Upper lobe of left lung (tissue), 6 donors: ENCODE measurements at places on chromosomes 12 and 14. TPM values are rescaled to one million over a fixed set of nuclear protein-coding genes. Genes with fewer than 3 reads are reported as not detected.

DNA sequence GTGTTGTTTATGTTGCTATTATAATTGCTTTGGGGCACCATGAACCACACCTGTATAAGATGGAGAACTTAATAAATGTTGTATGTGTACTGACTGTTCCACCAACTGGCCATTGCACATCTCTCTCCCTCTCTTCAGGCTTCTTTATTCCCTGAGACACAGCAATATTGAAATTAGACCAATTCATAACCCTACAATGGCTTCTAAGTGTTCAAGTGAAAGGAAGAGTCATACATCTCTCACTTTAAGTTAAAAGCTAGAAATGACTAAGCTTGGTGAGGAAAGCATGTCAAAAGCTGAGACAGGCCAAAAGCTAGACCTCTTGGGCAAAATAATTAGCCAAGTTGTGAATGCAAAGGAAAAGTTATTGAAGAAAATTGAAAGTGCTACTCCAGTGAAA lies 373.3 kb downstream of the RGS6 start:
- H3K4me3 ChIP-seq: no peak overlapping the region
- H3K36me3 ChIP-seq: no peaks in the 10 kb centered on the region
- no peak overlapping the region for H3K27ac ChIP-seq
- H3K4me1 ChIP-seq: no peaks in the 10 kb centered on the region

- peaks cover 26% of the 10 kb centered on the region for H3K4me1 ChIP-seq
- H3K27me3 ChIP-seq: no peaks in the 10 kb centered on the region
- H3K4me3 ChIP-seq: no peak overlapping the region
- peak overlapping the region; percentile 66 for H3K27ac ChIP-seq
- DNase-seq: peak; percentile 59
These were observed 3.4 kb upstream of the RNASE7 start for GRCh38 chr14:21038441-21039422.

GRCh38 chr14:103894723-103895059 lies 33.6 kb upstream of the TDRD9 start:
- no peaks in the 10 kb centered on the region for H3K27me3 ChIP-seq
- H3K36me3 ChIP-seq: no peaks in the 10 kb centered on the region
- H3K27ac ChIP-seq: no peak overlapping the region
- no peaks in the 10 kb centered on the region for H3K4me1 ChIP-seq
- DNase-seq: no peak
- H3K4me3 ChIP-seq: no peak overlapping the region

GRCh38 chr12:39329018-39329417 lies 113.9 kb downstream of the KIF21A start:
- no peaks in the 10 kb centered on the region for H3K4me1 ChIP-seq
- no peak overlapping the region for H3K27ac ChIP-seq
- H3K36me3 ChIP-seq: no peaks in the 10 kb centered on the region
- DNase-seq: no peak
- H3K27me3 ChIP-seq: no peaks in the 10 kb centered on the region
- H3K4me3 ChIP-seq: no peak overlapping the region

DNA sequence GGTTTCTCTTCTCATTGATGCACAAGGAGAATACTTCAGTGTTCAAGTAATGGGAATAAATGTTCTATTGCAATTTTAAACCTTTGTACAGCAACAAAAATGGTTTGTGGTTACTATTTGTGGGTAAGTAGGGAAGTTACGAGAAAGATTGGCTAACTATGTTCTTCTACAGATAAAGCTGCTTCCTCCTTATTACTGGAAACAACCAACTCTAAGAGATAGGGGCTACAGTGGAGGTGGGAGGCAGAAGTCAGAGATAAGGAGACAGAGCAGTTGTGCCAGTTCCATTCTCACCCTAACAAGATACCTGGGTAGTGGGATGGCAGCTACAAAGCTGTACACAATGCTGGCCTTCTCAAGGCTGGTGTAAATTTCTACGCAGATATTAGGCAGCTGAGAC lies 16.2 kb downstream of the NOXRED1 start:
- DNase-seq: no peak
- peak overlapping the region; percentile 61 for H3K27ac ChIP-seq
- H3K27me3 ChIP-seq: no peaks in the 10 kb centered on the region
- peaks cover 5% of the 10 kb centered on the region for H3K4me1 ChIP-seq
- no peak overlapping the region for H3K4me3 ChIP-seq
- no peaks in the 10 kb centered on the region for H3K36me3 ChIP-seq

DNA sequence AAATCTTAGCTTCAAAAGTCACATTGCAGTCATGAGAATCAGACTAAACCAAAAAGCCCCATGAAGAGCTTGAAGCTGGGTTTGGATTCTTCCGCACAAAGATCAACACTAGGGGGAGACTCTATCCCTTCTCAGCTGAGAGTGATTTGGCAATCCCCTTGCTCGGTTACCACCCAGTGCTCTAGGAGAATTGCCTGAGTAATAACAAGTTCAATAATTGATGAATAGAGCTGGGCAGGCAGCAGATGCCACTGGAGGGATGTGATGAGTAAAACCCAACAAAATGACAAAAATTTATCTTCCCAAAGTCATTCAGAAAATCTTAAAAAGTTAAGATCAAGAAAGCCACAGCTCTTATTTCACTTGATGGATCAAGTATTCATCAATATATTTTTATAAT lies 185.6 kb upstream of the ARID2 start:
- H3K4me3 ChIP-seq: no peak overlapping the region
- no peak for DNase-seq
- no peaks in the 10 kb centered on the region for H3K36me3 ChIP-seq
- H3K4me1 ChIP-seq: peaks cover 2% of the 10 kb centered on the region

GRCh38 chr12:79057540-79057939 lies 193.0 kb downstream of the SYT1 start:
- H3K27me3 ChIP-seq: no peaks in the 10 kb centered on the region
- no peaks in the 10 kb centered on the region for H3K4me1 ChIP-seq
- DNase-seq: no peak

- H3K27me3 ChIP-seq: no peaks in the 10 kb centered on the region
- no peak overlapping the region for H3K27ac ChIP-seq
- H3K4me3 ChIP-seq: no peak overlapping the region
- H3K36me3 ChIP-seq: peaks cover 97% of the 10 kb centered on the region
These were observed 60.3 kb upstream of the VPS33A start for GRCh38 chr12:122326586-122326985.

DNA sequence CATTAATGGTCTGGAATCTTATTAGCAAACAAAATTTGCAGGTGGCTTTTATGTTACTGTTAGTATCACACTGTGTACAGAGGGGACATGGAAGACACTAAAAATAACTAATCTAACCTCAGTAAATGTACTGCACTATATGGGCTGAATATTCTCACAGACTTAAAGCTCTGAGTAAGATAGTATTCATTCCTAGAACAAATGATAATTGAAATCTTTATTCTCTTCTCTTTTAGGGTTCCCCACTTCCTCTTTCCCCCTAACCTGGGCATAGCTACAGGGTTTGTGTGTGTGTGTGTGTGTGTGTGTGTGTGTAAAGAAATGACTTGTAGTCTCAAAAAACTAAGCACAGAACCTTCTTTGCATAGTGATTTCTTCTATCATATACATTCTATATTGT lies 21.4 kb upstream of the HECTD1 start:
- DNase-seq: no peak
- H3K36me3 ChIP-seq: no peaks in the 10 kb centered on the region
- H3K4me1 ChIP-seq: peaks cover 4% of the 10 kb centered on the region
- no peaks in the 10 kb centered on the region for H3K27me3 ChIP-seq
- H3K4me3 ChIP-seq: no peak overlapping the region

DNA sequence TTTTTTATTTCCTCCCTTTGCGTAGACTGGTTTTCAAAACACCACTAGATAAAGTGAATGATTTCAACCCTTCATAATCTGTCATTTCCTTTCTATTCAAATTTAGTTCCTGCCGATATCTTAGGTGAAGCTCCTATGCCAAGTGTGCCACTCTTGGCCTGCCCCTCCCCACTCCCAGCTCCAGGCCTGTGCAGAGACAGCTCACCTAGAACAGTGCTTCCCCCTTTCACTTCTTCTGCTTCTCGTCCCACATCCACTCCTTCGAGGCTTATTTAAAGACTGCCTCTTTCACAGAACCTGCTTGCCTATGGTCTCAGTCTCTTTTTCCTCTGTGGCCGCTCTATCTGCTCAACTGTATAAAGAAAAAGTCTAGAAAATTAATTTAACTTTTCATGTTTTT lies 473.8 kb downstream of the RAD51B start:
- H3K27ac ChIP-seq: no peak overlapping the region
- no peaks in the 10 kb centered on the region for H3K36me3 ChIP-seq
- no peak overlapping the region for H3K4me3 ChIP-seq
- H3K4me1 ChIP-seq: peaks cover 14% of the 10 kb centered on the region

DNA sequence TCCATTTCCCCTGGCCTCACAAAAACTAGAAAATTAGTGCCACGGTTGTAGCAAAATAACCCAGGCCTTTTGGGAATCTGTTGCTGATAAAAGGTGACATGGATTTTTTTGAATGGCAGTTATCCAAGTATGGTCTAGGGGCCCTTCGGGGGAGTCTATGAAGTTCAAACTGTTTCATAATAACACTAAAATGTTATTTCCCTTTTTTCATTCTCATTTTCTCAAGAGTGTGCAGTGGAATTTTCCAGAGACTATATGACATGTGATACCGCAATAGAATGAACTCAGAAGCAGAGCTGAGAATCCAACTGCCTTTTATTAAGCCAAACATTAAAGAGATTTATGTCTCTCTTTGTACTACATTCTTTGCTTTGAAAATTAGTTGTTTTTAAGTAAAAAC lies 26.9 kb downstream of the GSTZ1 start:
- no peak overlapping the region for H3K27ac ChIP-seq
- no peak overlapping the region for H3K4me3 ChIP-seq
- H3K36me3 ChIP-seq: no peaks in the 10 kb centered on the region

GRCh38 chr12:105245291-105245690 lies 9.3 kb upstream of the APPL2 start:
- no peak for DNase-seq
- H3K27ac ChIP-seq: no peak overlapping the region
- H3K36me3 ChIP-seq: no peaks in the 10 kb centered on the region

DNA sequence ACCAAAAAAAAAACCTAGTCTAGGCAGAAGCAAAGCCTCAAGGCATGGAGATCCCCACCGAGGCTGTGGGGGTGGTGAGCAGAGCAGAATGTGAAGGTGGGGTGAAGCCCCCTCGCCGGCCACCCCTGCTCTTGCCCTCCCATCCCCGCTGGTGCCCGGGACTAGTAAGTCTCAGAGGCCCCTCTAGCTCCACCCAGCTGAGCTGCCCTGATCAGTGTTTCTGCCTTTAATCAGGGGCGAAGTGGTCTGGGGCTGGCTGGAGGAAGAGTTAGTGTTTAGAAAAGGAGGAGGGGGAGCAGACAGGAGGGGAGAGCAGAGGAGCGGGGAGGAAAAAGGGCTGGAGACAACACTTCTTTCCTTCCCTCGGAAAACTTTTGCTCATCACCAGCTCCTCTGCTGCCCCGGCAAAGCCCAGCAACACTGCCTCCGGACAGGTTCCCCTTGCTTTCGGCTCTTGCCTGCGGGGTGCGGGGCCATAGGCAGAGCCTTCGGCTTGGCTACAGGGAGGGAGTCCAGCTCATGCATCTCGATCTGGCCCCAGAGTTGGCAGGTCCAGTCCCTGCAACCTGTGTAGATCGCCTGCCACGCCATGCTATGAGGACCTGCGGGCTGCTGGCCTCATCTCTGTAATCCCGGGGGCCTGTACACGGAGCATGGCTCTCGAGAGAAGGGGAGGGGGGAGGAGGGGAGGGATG lies 3.4 kb upstream of the DLK1 start:
- H3K4me1 ChIP-seq: peaks cover 3% of the 10 kb centered on the region
- no peak overlapping the region for H3K4me3 ChIP-seq
- no peak for DNase-seq

DNA sequence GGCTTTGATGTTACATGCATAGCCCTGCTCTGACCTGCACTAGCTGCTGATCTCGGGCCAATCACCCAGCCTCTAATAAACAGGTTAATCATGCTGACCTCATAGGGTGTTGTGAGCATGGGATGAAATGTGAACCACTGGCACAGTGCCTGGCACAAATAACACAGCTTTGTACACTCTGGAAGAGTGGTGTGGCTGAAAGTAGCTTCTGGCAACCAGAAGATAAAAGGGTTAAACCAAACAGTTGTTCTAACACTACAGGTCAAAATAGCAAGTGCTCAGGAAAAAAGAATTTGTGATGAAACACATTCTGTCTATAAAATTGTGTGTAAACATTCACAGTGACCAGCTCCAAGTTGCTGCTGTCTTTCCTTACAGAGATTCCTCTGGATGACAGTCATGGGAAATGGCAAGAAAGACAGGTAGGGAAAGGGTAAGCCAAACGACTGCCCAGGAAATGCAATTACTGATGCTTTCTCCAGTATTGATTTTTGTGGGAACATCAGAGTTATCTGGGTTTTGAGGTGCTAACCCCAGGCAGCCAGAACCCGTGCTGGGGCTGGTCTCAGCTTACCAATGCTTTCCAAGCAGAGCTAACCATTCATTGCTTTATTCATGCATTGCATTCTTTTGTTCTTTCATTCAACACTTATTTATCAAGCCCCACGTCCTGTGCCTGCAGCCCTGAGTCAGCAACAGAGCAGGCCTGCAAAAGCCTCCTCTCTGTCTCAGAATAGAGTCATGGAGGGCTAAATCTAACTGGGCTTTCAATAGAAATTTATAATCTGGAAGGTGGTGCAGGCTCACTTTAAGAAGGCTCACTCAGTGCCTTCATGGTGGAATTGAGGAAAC lies 38.1 kb upstream of the CAPRIN2 start:
- H3K4me3 ChIP-seq: no peak overlapping the region
- H3K27ac ChIP-seq: no peak overlapping the region
- H3K36me3 ChIP-seq: no peaks in the 10 kb centered on the region
- no peak for DNase-seq

DNA sequence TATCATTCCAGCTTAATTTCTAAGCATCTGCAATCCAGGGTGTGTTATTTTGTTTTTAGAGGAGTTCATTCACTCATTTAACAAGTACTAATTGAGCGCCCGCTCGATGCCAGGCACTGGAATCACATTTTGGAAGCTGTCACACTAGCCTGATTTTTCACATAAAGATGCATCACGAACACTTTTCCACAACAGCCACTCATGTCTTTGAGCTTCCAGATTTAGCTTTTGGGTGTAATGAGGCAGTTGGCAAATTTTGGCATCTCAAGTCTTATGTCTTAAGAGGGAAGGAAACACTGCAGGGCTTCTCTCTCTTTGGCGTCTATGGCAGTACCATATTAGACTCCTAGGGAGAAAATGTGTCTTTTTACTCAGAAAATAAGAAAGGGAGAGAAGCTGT lies 14.0 kb downstream of the NRXN3 start:
- H3K4me3 ChIP-seq: no peak overlapping the region
- H3K4me1 ChIP-seq: no peaks in the 10 kb centered on the region
- DNase-seq: no peak
- H3K36me3 ChIP-seq: no peaks in the 10 kb centered on the region
- H3K27me3 ChIP-seq: no peaks in the 10 kb centered on the region
- H3K27ac ChIP-seq: no peak overlapping the region

C1QL4 gene
- not detected for total RNA-seq

CPSF6 gene
- total RNA-seq: 48.2 TPM

DCAF5 gene
- total RNA-seq: 78.6 TPM

NKX2-1 gene
- 140 TPM for total RNA-seq

DNAI7 gene
- 3.0 TPM for total RNA-seq

ZNF664 gene
- 49.1 TPM for total RNA-seq

EIF2S3B gene
- not detected for total RNA-seq

CPNE6 gene
- not detected for total RNA-seq

GPR33 gene
- not detected for total RNA-seq

PLEKHG7 gene
- total RNA-seq: not detected
